ENCODE measurements at places on chromosomes 11 and 22. TPM values are rescaled to one million over a fixed set of nuclear protein-coding genes. Genes with fewer than 3 reads are reported as not detected.

GRCh38 chr11:69131644-69132300 lies 24.0 kb upstream of the SMIM38 start:
- no peak for DNase-seq

DNA sequence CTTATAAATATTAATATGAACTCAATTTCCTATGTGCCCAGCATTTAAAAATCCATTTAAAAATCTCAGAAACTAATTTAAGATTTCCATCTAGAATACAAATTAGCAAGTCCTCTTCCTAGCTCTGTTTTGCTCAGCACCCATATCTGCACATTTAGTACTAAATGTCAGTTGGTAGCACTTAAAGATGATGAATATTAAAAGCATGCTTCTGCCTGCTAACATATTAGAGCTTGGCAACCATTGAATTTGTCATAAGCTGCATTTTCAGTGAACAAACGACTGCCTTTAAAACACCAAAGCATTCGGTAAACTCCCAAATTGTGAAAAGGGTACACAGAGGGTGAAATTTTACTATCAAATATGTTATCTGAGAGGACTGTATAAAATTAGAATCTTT lies 177.7 kb downstream of the CADM1 start:
- no peak for DNase-seq

DNA sequence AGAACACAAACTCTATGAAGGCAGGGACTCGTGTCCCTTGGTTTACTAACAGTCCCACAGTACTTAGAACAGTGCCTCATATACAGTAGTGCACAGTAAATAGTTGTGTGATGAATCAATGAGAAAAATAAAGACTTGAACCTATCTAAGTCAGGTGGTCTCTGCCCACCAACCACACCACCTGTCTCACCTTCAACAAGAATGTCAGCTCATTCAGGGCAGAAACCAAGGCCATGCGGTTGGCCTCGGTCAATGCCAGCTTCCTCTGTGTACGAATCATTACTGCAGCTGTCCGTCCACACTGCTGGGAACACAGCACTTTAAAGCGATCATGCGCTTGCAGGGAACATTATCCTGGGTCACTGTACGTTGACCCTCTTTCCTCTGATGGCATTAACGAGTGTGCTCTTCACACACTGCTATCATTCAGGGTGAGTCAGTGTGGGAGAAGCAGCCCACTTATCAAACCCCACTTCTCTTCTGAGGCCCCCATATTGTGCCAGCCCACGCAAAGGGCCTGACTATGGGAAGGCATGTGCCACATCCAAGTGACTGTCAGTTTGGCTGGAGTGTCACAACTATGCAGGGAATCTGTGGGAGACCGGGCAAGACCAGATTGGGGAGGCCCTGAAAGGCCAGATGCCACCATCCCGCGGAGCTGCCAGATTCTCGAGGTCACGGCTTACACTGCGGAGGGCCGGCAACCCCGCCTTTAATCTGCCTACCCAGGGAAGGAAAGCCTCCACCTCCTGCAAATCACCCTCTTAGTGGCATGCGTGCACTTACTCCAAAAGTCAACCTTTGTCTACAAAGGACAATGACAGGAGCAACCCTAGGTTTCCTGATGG lies 36.1 kb downstream of the LARGE1 start:
- DNase-seq = no peak

DNA sequence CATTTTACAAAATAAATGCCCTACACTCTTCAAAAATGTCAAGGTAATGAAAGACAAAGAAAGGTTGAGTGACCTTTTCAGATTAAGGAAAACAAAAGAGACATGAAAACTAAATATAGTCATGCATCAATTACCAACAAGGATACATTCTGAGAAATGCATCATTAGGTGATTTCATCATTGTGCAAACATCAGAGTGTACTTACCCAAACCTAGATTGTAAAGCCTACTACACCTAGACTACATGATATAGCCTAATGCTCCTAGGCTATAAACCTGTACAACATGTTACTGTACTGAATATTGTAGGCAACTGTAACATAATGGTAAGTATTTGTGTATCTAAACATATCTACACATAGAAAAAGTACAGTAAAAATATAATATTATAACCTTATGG lies 26.7 kb downstream of the INTS4 start:
- DNase-seq = no peak

The AGBL2 gene
- total RNA-seq = 11.0 TPM

The GCAT gene
- 0.72 TPM for total RNA-seq

The OR6T1 gene
- total RNA-seq = not detected

All from CD4-positive, CD25-positive, alpha-beta regulatory T cell (primary cell).